H4 (cell line): ENCODE measurements at places on chromosomes 11 and 22. TPM values are rescaled to one million over a fixed set of nuclear protein-coding genes. Genes with fewer than 3 reads are reported as not detected.

The TSPAN4 gene
- total RNA-seq: 117 and 131 TPM in 2 replicates

The GDPD4 gene
- total RNA-seq: not detected in 2 replicates

GRCh38 chr11:4049006-4049405 lies 45.6 kb upstream of the RRM1 start:
- no peak for DNase-seq

GRCh38 chr11:35529971-35530495 lies 4.6 kb upstream of the PAMR1 start:
- peak; percentile 94 for DNase-seq

The OR5AK2 gene
- not detected in 2 replicates for total RNA-seq

The ACR gene
- not detected in 2 replicates for total RNA-seq

The FOSL1 gene
- 12.9 and 18.0 TPM in 2 replicates for total RNA-seq

The ALDH3B2 gene
- total RNA-seq: not detected in 2 replicates

- DNase-seq: no peak
Observed at GRCh38 chr11:68379206-68379605, 66.8 kb downstream of the LRP5 start.

GRCh38 chr11:101840704-101841103 lies 74.1 kb upstream of the CEP126 start:
- DNase-seq: no peak

The MUC5B gene
- not detected in 2 replicates for total RNA-seq

The DCHS1 gene
- 0.08 and 0.19 TPM in 2 replicates for total RNA-seq

DNA sequence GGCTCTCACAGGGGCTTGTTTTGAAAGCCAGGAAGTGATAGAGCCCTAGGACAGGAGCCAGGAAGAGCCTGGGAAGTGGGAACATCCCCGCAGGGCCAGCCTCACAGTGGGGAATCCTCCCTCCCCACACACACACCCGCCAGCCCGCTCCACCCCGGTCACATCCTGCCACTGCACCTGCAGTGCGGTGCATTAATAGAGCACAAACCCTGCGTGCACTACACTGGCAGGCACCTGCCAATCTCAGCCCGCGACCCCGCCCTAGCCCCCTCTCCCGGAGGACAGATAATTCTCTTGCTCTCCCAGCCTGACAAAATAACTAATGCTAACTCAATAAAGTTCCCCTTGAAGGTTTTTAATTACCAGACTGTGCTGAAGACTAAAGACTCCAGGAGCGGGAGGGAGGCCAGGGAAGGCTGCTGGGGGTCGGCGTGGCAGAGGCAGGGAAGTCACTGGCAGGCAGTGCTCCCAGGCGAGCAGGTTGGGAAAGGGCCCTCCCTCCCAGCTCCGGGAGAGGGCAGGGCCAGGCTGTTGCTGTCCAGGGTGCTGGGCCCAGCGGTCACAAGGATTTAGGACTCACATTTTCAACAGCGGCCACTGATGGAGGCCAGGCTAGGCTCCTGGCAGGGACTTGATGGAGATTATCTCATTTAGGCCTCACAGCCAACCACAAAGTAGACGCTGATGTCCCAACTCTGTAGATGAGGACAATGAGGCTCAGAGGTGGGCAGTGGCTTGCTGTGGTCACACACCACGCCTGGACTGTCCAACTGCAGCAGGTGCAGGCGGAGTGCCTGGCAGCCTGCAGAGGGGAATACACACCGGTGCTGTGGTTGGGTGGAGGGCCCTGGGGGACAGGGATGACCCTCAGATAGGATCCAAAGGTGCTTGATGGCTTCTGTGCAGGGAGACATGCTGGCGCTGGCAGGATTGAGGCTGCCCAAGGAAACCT lies 23.9 kb upstream of the TCF20 start:
- no peak for DNase-seq

The CARD10 gene
- total RNA-seq: 2.8 and 3.9 TPM in 2 replicates

GRCh38 chr22:44276041-44276440 lies 36.7 kb downstream of the SHISAL1 start:
- DNase-seq: no peak

DNA sequence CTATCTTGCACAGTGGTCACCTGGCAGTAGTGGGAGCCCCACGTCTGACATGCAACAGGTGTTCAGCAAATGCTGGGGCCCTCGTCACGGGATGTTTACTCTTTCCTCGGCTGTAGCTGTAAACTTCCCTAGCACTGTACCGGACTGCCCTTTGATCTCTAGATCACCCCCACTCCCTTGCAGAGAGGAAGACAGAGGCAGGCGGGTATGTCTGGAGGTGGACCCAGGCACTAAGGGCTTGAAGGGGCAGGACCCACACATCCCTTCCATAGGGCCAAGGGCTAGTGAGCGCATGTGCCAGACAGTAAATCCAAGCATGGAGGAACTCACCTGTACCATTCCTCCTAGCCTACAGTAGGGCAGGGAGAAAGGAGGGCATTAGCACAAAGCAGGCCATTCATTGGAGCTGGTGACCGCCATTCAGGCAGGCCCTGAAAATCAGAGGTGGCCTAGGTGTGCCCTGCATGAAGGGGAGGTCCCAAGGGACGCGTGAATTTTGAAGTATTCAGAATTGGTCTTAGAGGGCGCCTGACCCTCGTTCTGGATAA lies 1.9 kb upstream of the SMTN start:
- no peak for DNase-seq

DNA sequence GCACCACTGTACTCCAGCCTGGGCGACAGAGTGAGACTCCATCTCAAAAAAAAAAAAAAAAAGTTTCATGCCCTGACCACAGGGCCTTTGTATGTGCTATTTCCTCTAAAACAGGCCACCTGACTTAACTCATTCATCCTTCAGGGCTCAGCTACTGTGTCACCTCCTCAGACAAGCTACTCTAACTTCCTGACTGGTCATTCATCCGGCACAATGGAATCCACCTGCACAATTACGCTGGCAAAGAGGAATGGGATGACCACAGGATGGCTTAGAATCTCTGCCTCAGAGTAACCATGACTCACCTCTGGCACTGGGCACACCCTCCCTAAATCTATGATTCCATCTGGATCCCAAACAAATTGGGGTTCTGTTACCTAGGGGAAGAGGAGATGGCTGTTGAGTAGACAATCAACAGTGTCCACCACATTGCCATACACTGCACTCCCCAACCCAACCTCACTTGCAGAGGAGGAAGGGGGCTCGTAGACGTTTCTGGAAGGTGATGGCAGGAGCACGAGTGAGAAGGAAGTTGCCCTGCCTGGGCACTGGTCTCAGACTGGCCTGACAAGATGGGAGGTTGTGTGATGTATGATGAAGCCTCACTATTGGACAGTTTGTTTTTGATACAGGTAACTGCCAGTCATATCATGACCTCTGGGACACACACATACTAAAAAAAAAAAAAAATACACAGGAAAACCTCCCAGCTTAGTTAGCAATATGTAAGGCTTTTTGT lies 22.8 kb upstream of the HMOX1 start:
- DNase-seq: peak; percentile 19

The TMEM151A gene
- total RNA-seq: 0.08 and 0.10 TPM in 2 replicates

- DNase-seq: no peak
Observed at GRCh38 chr11:70734379-70734778, 336.1 kb downstream of the CTTN start.

DNA sequence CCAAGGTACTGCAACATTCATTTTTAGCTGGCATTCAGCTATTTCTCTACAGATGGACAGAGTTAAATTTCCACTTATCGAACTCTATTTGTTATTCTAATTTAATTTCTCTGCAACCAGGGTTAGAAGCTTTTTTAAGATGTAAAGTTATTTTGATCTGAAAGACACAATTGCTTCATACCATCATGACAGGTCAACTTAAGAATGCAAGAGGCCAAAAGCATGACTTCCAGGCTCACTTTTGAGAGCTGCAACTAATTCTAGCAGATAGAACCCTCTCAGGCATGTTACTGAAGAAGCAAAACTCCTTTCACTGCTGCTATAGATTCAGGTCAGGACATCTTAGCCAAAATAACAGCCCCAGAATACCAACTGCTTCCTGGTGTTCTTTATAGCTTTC lies 86.5 kb upstream of the GALNT18 start:
- no peak for DNase-seq

GRCh38 chr11:128420951-128421350 lies 166.4 kb downstream of the ETS1 start:
- no peak for DNase-seq

DNA sequence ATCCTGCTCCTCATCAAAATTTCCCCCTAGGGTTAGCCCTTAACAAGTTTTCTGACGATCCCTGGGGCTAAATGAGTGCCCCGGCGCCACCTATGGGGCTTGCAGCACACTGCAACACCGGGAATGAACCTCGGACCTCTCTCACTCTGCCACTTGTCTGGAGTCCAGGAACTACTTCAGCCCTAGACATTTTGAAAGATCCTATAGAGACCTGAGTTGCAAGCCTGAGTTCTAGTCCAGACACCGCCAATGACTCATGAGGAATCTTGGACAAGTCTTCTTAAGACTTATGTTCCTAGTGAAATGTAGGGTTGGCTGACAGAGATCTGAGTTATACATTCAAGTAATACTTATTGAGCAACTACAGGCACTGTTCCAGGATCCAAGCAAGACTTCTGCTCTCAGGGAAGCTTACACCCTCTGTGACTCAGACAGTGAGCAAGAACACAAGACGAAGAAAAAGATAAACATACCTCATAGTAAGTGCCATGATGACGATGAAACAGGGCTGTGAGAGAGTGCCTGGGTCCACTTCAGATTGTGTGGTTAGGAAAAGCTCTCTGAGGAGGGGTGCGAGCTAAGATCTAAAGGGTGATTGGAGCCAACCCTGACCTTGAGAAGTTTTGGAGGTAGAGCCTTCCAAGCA lies 10.2 kb upstream of the STK33 start:
- DNase-seq: peak; percentile 98

The TCN2 gene
- 6.1 and 7.6 TPM in 2 replicates for total RNA-seq

GRCh38 chr11:32920570-32920969 lies 28.0 kb downstream of the QSER1 start:
- DNase-seq: no peak

GRCh38 chr11:8962841-8963240 lies 1.4 kb downstream of the TMEM9B start:
- DNase-seq: no peak

The KBTBD3 gene
- total RNA-seq: 1.1 and 1.3 TPM in 2 replicates

The ADM gene
- total RNA-seq: 86.8 and 91.3 TPM in 2 replicates

DNA sequence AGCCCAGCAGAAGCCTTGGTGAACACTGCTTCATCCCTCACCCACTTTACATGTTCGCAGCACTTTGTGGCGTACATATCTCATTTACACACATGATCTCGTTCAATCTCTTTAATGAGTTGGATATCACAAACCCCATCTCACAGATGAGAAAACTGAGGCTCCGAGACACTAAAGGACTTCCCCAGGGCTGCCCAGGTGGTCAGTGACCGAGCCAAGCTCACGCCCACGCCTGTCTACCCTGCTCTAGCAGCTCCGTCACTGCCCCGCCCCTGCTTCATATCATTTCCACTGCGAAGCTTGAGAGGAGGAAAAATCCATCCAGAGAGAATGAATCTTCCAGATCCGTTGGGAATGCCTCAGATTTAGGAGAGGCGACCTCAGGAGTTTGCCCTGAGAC lies 11.8 kb upstream of the DSCAML1 start:
- DNase-seq: no peak

DNA sequence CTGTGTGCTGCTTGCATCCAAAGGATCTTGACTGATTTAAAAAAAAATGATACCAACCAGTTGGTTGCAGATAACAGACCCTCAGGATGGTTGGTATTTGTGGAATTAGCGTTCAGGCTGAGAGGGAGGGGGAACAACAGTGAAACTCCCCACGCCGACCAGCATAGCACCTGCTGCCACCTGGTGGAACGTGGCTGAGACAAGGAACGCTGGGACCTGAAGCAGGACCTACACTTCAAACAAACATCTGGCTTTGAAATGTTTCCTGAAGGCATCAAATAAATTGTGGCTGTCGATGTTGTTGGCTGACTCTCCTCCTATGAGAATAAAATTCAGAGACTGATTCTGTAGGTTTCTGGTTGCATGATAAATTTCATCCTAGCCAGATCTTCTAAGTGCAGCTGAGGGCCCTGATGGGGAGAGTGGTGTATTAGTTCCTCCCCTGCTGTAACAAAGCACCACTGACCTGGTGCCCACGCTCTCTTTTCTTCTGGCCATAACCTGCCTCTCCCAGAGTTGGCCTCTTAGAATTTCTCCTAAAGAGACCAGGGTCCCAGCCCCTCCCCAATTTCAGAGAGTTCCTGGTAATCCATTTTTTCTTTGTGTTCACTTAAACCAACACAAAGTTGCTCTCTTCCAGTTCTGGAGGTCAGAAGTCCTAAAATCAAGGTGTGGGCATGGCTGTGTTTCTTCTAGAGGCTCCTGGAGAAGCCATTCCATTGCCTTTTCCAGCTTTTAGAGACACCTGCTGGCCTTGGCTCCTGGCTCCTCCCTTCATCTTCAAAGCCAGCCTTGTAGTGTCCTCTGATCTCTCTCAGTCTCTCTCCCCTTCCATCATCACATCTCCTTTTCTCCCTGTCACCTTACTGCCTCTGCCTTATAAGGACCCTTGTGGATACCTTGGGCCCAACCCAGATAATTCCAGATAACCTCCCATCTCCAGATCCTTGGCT lies 17.3 kb downstream of the APOL2 start:
- DNase-seq: peak; percentile 34

The CBX6 gene
- total RNA-seq: 19.6 and 21.5 TPM in 2 replicates

DNA sequence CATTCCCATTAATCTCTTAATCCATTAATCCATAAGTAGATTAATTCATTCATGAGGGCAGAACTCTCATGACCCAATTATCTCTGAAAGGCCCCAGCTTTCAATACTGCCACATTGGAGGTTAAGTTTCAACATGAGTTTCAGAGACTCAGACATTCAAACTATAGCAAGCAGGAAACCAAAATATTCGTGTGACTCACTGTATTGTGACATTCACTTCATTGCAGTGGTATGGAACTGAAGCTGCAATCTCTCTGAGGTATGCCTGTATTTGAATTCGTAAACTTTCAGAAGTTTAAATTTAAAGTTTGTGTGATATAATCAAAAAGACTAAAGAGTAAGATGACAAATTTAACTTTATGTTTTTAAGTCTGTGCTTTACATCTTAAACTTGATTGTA lies 2.9 kb upstream of the OR52J3 start:
- peak; percentile 37 for DNase-seq

DNA sequence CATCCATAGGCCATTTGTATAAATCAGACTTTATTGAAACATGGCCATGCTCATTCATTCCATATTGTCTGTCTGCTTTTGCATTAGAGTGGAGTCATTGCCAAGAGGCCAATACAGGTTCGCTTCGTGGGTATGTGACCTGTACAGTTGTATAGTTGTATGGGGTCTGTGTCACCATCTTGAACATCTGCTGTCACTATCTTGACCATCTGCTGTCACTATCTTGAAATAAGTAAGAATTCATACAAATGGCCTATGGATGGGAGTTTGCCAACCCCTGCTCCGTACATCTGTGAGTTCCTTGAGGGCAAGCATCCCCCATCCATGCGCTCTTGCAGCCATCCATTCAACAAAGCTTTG lies 44.4 kb upstream of the ANO1 start:
- no peak for DNase-seq
